ENCODE measurements at places on chromosomes 7 and 10.

DNA sequence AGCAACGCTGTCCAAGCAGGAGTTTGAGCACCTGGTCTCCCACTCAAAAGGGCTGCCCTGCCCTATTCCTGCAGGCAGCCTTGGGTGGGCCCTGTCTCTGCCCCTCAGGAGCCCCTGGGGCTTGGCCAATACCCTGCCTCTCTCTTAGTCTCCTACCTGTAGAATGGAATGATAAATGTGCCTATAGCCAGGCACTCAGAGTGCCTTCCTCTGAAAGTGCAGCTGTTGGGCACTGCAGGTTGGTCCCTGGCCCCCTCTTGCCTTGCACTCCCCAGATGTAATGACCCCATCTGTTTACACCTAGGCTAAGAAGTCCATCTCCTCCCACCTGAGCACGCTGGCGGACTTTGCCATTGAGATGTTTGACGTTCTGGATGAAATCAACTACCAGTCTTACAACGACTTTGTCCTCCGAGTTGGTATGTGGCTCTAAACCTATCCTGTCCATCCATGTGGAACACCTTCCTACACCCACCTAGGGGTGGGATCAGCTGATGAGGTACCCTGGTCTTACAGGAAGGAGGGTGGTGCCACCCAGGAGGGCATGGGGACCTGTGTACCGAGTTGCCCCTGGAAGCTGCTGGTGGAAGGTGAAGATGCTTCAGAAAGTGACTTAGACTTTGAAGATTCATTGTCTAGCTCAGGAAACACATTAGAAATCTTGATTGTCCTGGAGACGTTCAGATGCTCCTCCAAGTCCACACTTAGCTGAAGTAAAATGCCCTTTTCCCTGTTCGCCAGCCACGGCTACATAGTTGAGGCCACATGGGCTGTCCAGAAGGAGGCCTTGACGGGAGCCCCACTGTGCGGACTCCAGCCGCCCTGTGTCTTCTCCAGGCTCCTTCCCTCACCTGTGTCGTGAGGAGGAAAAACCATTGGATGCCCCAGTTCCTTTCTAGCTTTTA lies 134.1 kb downstream of the ADCY1 start:
- no peak for DNase-seq

GRCh38 chr7:150990416-150991186 lies at the start of gene NOS3:
Gene NOS3, plus strand, starts transcription at chr7:150991017. Its CDS starts 2,787 bp downstream, at chr7:150993804.
- DNase-seq: no peak

- no peak for DNase-seq
Measured at GRCh38 chr7:17930546-17930945, 9.7 kb downstream of the SNX13 start.

DNA sequence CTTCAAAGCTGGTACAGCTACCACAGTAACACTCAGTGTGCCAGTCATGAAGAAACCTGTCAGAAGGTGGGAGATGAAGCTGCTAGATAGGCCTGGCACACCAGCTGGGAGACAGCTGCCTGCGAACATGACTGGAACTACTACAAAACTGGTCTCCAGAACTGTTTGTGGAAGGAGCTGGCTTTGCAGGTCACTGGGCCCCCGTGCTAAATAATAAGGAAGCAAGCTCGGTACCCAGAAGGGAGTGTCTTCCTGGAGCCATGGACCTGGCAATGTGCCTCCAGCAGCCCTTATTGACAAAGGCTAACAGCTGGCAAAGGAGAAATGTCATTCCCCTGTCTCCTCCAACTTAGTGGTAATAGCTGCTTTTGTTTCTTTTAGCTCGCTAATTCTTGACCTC lies 1217.6 kb upstream of the LRRN3 start:
- DNase-seq: no peak

- DNase-seq: no peak
Measured at GRCh38 chr7:75559355-75559975, 67.3 kb downstream of the SPDYE5 start.

GRCh38 chr7:18698258-18698734 lies 202.7 kb downstream of the HDAC9 start:
- DNase-seq: no peak

- DNase-seq: peak; percentile 72
Measured at GRCh38 chr10:17029581-17030271, 99.9 kb downstream of the CUBN start.

DNA sequence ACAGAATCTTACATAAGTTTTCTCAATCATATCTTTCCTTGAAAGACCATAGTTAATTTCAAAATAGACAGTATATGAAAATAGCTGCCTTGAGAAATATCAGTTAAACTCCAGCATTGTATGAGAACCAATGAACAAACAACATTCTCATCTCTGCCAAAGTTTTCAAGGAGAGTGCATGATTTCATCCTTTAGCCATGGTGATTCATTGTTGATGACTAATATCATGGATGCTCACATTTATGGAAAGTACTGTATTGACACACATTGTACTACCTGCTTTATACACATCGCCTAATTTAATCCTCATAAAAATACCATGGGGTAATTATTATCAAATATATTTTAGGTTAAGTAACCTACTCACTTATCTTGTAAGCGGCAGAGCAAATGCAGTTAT lies 250.3 kb downstream of the CNTNAP2 start:
- DNase-seq: no peak

GRCh38 chr10:75207079-75207856 lies 3.3 kb upstream of the VDAC2 start:
- DNase-seq: no peak

GRCh38 chr7:131300572-131301466 lies 26.9 kb upstream of the MKLN1 start:
- DNase-seq: no peak

All from activated T-helper 1 cell treated with anti-CD3 and anti-CD28 coated beads, Interleukin-12 subunit alpha, Interleukin-12 subunit beta, Interleukin-2, Interleukin-4 antibody, amounts not matched to agents 30 ng/mL and 10 ng/mL and 1 ng/mL, durations not matched to agents 14 hours and 24 hours and 36 hours (primary cell).